ENCODE measurements at places on chromosomes 5 and 9. TPM values are rescaled to one million over a fixed set of nuclear protein-coding genes. Genes with fewer than 3 reads are reported as not detected.

PCDHB13 gene
- polyA plus RNA-seq = not detected

DNA sequence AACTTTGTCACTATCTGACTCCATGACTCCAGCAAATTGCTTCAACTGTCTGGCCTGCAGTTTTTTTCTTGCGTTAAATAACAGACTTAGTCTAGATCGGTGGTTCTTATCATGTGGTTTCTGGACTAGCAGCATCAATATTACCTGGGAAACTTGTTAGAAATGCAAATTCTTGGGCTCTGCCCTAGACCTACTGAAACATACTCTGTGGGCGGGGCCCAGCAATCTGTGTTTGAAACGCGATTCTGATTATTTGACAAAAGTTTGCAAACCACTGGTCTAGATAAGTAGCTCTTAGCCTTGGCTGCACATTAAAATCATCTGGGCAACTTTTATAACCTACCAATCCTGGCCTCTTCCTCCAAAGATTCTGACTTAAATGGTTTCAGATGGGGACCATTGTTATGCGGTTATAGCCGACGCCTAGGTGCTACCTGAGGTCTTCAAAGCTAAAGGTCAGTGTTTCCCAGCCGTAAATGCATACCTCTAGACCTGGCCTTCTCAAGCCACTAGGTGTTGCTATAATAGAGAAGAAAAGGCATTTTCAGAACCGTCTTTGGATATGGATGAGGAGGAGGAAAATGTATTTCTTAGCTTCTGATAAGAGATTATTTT is 74.0 kb downstream of the C9orf85 start:
- no peaks in the 10 kb centered on the region for H3K27me3 ChIP-seq
- no peak overlapping the region for H3K27ac ChIP-seq
- no peak overlapping the region for H3K4me3 ChIP-seq
- H3K4me1 ChIP-seq = no peaks in the 10 kb centered on the region
- no peaks in the 10 kb centered on the region for H3K36me3 ChIP-seq
- no peak for DNase-seq

GRCh38 chr5:10832987-10833386 is 72.0 kb upstream of the DAP start:
- H3K4me3 ChIP-seq = no peak overlapping the region
- no peak for DNase-seq
- no peak overlapping the region for H3K27ac ChIP-seq
- no peaks in the 10 kb centered on the region for H3K4me1 ChIP-seq
- H3K27me3 ChIP-seq = no peaks in the 10 kb centered on the region

DNA sequence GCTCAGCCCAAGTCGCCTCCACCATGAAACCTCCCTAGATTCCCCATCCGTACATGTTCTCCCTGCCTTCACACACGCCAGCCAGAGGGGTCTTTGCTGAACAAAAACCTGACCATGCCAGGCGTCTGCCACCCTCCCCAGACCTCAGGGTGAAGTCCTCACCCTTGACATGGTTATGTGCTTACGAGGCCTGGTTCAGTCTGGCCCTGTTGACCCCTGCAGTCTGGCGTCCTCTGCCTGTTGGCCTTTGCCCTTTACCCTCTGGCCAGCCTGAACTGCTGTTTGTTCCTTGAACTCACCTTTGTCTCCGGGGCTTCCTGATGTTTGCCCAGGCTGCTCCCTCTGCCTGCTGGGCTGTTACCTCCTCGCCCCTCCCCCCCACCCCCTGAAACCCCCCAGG is 29.8 kb downstream of the NCS1 start:
- no peaks in the 10 kb centered on the region for H3K27me3 ChIP-seq
- DNase-seq = no peak
- no peaks in the 10 kb centered on the region for H3K36me3 ChIP-seq
- H3K27ac ChIP-seq = no peak overlapping the region

TNPO1 gene
- 9.3 TPM for polyA plus RNA-seq

- H3K27me3 ChIP-seq = no peaks in the 10 kb centered on the region
- no peaks in the 10 kb centered on the region for H3K4me1 ChIP-seq
- H3K4me3 ChIP-seq = no peak overlapping the region
- no peak for DNase-seq
- H3K36me3 ChIP-seq = no peaks in the 10 kb centered on the region
Measured at GRCh38 chr5:11547730-11548129, 356.5 kb downstream of the CTNND2 start.

- H3K27me3 ChIP-seq = no peaks in the 10 kb centered on the region
- peaks cover 11% of the 10 kb centered on the region for H3K4me1 ChIP-seq
- no peak overlapping the region for H3K27ac ChIP-seq
- H3K4me3 ChIP-seq = no peak overlapping the region
- no peaks in the 10 kb centered on the region for H3K36me3 ChIP-seq
Measured at GRCh38 chr5:115461093-115461492, 83.5 kb downstream of the FEM1C start.

CMYA5 gene
- 0.01 TPM for polyA plus RNA-seq

GRCh38 chr5:74020503-74020902 is 394.5 kb downstream of the ARHGEF28 start:
- H3K4me1 ChIP-seq = no peaks in the 10 kb centered on the region
- peaks cover 3% of the 10 kb centered on the region for H3K27me3 ChIP-seq
- H3K27ac ChIP-seq = no peak overlapping the region
- H3K4me3 ChIP-seq = no peak overlapping the region
- H3K36me3 ChIP-seq = no peaks in the 10 kb centered on the region

GAPT gene
- polyA plus RNA-seq = 173 TPM

- H3K27me3 ChIP-seq = no peaks in the 10 kb centered on the region
- no peak overlapping the region for H3K4me3 ChIP-seq
- H3K36me3 ChIP-seq = no peaks in the 10 kb centered on the region
- no peak overlapping the region for H3K27ac ChIP-seq
- H3K4me1 ChIP-seq = no peaks in the 10 kb centered on the region
- no peak for DNase-seq
Measured at GRCh38 chr5:129041196-129041881, 53.2 kb upstream of the ISOC1 start.

PRRX2 gene
- polyA plus RNA-seq = not detected

CCDC112 gene
- 5.9 TPM for polyA plus RNA-seq

DNA sequence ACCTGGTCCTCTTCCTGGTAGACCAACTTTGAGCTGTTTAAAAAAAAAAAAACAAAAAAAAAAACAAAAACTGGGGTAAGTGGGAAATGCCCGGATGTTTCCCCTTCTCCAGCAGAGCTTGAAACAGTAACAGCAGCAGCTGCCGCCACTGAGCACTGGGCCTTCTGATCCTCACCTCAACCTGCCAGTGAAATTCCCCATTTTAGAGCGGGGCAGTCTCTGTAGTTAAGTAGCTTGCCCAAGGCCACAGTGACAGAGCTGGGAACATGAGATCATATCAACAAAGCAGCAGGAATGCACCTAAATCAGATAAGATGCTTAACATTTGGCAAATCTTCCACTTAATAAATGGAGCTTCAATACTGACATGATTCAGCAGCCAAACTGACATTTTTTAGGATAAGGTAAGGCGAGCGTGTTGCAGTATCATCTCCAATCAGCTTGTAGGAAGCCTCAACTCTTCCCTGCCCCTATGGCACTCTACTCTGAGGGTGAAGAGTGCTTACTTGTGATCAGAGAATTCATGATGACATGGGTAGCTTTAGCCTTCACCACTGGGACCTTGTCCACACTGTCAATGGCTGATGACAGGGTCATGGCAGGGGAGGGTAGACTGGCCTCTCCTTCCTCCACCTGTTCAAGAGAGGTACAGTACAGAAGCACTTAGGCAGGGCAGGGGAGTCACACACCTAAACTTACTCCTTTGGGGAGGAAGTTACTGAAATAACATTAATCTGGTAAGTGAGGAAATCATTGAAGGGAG is 9.3 kb downstream of the KIAA1191 start:
- H3K4me3 ChIP-seq = no peak overlapping the region
- H3K27me3 ChIP-seq = no peaks in the 10 kb centered on the region
- H3K4me1 ChIP-seq = no peaks in the 10 kb centered on the region
- no peak overlapping the region for H3K27ac ChIP-seq
- peaks cover 80% of the 10 kb centered on the region for H3K36me3 ChIP-seq
- DNase-seq = no peak

GRCh38 chr5:117888688-117889087 is 1099.7 kb downstream of the DTWD2 start:
- DNase-seq = peak; percentile 41
- H3K36me3 ChIP-seq = no peaks in the 10 kb centered on the region
- no peak overlapping the region for H3K4me3 ChIP-seq
- peak overlapping the region; percentile 76 for H3K27ac ChIP-seq
- H3K4me1 ChIP-seq = peaks cover 16% of the 10 kb centered on the region

GRCh38 chr9:98860871-98861293 is 53.4 kb downstream of the GALNT12 start:
- H3K4me3 ChIP-seq = no peak overlapping the region
- peaks cover 17% of the 10 kb centered on the region for H3K4me1 ChIP-seq

DNA sequence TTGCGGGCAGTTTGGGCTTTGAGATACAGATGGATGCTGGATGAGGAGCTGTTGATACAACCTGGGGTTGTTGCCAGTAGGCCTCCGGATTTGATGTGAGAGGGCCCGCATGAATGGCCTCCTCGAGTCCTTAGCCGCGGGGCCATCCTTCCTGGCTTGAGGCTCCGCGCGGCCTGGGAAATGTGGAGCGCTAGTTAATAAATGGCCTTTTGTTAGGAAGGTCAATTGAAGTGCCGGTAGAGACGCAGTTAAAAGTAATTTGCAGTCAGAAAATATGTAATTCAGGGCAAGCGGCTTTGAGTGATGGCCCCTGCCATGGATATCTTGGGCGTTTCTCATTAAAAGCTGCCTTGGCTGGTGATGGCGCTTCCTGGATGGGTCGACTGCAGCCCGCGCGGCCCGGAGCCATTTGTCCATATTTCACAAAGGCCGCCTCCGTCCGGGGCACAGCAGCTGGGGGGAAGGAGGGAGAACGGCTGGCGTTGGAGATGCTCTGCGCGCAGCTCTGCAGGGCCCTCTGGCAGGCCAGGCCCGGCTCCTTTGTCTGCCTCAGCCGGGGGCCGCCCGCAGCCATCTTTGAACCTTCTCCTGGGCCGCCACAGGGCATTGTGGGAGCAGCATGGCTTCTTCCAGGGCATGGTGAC is 11.2 kb downstream of the MVB12B start:
- no peaks in the 10 kb centered on the region for H3K27me3 ChIP-seq
- no peak overlapping the region for H3K4me3 ChIP-seq
- H3K36me3 ChIP-seq = peaks cover 14% of the 10 kb centered on the region
- H3K27ac ChIP-seq = peak overlapping the region; percentile 9

- peaks cover 44% of the 10 kb centered on the region for H3K27me3 ChIP-seq
- H3K36me3 ChIP-seq = peaks cover 9% of the 10 kb centered on the region
- peaks cover 47% of the 10 kb centered on the region for H3K4me1 ChIP-seq
Measured at GRCh38 chr9:136992819-136993369, 672 bp downstream of the PAXX start.

GRCh38 chr5:121628783-121629182 is 222.9 kb upstream of the FTMT start:
- no peaks in the 10 kb centered on the region for H3K27me3 ChIP-seq
- no peaks in the 10 kb centered on the region for H3K4me1 ChIP-seq
- no peak for DNase-seq

- DNase-seq = peak; percentile 5
- H3K27me3 ChIP-seq = no peaks in the 10 kb centered on the region
- no peaks in the 10 kb centered on the region for H3K4me1 ChIP-seq
- no peak overlapping the region for H3K27ac ChIP-seq
- no peaks in the 10 kb centered on the region for H3K36me3 ChIP-seq
- H3K4me3 ChIP-seq = no peak overlapping the region
Measured at GRCh38 chr9:4832786-4833579, 40.2 kb downstream of the RCL1 start.

DNA sequence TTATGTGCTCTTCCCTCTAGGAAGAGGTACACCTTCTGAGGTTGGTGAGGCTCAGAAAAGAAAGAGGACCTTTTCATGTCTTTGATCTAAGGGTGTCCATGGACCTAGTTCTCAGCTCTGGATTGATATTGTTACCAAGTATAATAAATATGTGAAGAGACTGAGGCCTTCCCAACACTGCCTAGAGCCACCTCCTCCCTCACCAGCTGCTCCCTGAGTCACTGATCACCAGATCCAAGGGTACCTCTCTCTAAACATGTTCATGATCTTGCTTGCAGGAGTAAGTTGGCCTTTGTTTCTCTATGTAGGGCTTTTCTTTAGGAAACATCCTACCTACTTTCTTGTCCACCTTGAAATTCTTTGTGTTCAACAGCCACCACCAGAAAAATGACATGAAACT is 218.8 kb upstream of the ADRA1B start:
- DNase-seq = no peak
- no peak overlapping the region for H3K27ac ChIP-seq
- no peaks in the 10 kb centered on the region for H3K4me1 ChIP-seq
- no peaks in the 10 kb centered on the region for H3K36me3 ChIP-seq

- H3K36me3 ChIP-seq = no peaks in the 10 kb centered on the region
- no peak for DNase-seq
Measured at GRCh38 chr9:9387511-9388115, 1225.2 kb downstream of the PTPRD start.

S1PR3 gene
- 34.0 TPM for polyA plus RNA-seq

GRCh38 chr5:79284846-79285245 is 48.9 kb downstream of the JMY start:
- H3K36me3 ChIP-seq = no peaks in the 10 kb centered on the region
- H3K4me3 ChIP-seq = no peak overlapping the region
- peak; percentile 7 for DNase-seq
- H3K4me1 ChIP-seq = no peaks in the 10 kb centered on the region
- H3K27me3 ChIP-seq = no peaks in the 10 kb centered on the region
- no peak overlapping the region for H3K27ac ChIP-seq

DNA sequence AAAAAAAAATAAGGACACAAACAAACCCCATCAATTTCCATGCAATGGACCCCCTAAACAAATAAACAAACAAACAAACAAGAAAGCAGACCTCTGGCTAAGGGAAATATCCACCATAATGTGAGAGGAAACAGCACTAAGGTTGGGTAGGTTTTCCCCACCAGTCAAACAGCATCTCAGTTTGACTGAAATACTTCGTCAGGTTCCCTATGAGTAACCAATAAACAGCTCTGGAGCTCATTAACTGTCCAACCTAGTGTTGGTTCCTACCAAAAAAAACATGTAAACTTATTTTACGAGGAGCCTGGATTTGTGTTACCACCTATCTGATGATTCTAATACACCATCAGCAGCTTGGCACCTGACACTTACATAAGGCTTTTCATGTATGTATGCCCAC is 198.5 kb upstream of the TARS1 start:
- H3K27me3 ChIP-seq = no peaks in the 10 kb centered on the region
- no peaks in the 10 kb centered on the region for H3K36me3 ChIP-seq

GRCh38 chr9:88818495-88819201 is 172.6 kb upstream of the S1PR3 start:
- DNase-seq = no peak
- H3K27ac ChIP-seq = no peak overlapping the region
- H3K4me3 ChIP-seq = no peak overlapping the region
- peaks cover 73% of the 10 kb centered on the region for H3K27me3 ChIP-seq

SOX30 gene
- not detected for polyA plus RNA-seq

DNA sequence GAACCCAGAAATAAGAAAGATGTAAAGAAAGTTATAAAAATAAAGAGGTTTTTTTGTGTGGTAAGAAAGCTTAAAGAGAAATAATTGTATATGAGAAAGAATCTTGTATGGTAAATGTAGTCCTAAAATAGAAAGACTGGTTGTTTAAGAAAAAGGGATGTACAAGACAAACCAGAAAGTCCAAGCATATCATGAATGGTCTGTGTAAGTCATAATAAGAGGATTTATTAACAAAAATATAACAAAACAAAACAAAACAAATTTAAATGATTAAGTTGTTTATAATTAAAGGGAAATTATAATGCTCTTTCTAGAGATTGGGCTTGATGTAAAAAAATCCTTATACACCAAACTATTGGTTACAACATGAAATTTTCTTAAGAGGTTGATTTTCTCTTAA is 590.4 kb upstream of the PTGER4 start:
- no peak overlapping the region for H3K4me3 ChIP-seq
- H3K4me1 ChIP-seq = no peaks in the 10 kb centered on the region
- no peak for DNase-seq
- no peak overlapping the region for H3K27ac ChIP-seq
- no peaks in the 10 kb centered on the region for H3K36me3 ChIP-seq
